Gastroesophageal sphincter (tissue), 4 donors: ENCODE measurements at places on chromosomes 11 and 22. TPM values are rescaled to one million over a fixed set of nuclear protein-coding genes. Genes with fewer than 3 reads are reported as not detected.

DNA sequence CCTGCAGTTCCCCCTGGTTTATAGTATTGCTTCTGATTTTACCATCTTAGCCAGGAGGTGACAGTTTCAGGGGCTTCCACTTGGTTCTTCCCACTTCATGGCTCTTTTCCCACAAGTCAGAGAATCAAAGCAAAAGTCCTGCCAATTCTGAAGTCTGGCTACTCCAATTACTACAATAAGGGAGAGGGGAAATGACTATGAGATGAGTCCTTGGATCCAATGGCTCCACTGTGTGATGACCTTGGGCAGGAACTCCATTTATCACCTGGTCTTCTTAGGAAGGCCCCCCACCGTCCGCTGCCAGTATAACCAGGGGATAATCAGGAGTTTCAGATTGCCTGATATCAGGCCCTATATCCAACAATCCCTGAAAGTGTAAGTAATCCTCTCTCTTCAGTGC lies 31.6 kb upstream of the CCND1 start:
- ATAC-seq, result no peak

- ATAC-seq, result no peak
Observed at GRCh38 chr11:124752471-124753102, 532 bp upstream of the VSIG2 start.

DNA sequence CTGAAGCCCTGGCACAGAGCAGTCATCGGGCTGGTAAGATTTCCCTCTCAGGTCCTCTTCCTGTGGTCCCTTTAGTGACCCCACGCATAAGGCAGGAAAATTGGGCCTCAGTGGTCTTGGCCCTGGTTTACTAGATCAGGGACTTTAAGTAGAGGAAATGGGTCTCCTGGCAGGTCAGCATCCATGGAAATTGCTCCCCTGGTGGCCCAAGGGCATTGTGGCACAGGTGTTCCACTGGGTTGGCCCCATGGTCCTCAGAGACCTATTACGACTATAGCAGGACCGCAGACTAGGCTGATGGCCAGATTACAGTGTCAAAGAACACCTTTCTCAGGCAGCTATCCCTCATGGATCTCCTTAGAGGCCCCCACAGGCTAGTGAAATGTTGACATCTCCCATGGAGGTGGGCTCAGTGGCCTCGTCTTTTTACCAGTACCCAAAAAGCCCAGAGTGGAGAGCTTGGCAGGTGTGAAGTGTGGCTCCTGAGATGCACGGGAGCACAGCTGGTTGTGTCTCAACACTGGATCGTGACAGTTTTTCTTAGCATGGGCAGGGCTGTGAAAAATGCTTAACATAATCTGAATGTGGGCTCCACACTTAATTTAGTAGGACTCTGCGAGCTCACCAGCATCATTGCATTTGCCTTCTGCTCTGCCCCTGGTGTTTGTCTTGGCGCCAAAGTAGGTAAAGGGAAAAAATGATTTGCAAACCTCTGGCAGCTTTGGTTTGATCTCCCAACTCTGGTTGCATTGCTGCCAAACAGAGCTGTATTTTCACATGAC lies 74.2 kb downstream of the ZBTB16 start:
- no peak for ATAC-seq

- ATAC-seq, result no peak
Observed at GRCh38 chr22:32628628-32629572, 154.3 kb downstream of the FBXO7 start.

GRCh38 chr11:1109918-1110705 lies 35.4 kb downstream of the MUC2 start:
- no peak for ATAC-seq

GRCh38 chr11:63610604-63611394 lies 3.4 kb downstream of the PLAAT3 start:
- no peak for ATAC-seq

- ATAC-seq, result no peak
Observed at GRCh38 chr22:36541831-36542411, 13.0 kb upstream of the EIF3D start.

- ATAC-seq, result no peak
Observed at GRCh38 chr11:123265951-123266350, 70.9 kb upstream of the CLMP start.

DNA sequence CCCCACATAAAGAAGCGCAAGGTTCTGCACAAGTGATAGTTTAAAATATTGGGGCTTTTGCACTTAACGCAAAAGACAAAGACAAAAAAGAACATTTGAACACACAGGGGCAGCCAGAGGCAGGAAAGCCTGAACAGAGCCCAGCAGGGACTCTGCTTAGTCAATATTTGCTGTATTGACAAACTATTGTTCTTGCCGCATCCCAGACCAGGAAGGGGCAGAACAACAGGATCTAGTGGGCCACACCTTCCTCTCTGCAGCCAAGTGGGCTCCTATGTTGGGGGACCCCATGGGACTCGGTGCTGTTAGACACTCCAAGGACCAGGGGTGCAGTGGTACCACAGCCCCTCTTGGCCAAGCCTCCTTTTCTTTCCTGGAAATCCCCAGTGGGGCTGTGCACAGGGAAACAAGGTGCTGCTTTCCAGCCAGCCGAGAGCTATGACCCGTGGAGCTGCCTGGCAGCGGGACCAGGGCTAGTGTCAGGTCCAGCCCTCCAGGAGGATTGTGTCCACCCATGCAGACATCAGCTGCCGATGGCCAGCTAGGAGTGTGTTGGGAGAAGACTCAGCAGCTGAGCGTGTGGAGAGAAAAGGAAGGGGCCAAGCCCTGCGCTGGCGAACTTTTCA lies 43.3 kb upstream of the ANO1 start:
- no peak for ATAC-seq

GRCh38 chr22:23891726-23892125 lies 2.5 kb upstream of the MIF start:
- no peak for ATAC-seq

- no peak for ATAC-seq
Observed at GRCh38 chr11:62919898-62920640, 1.1 kb downstream of the CHRM1 start.

- ATAC-seq, result no peak
Observed at GRCh38 chr11:68843052-68843561, 1.4 kb upstream of the CPT1A start.

DNA sequence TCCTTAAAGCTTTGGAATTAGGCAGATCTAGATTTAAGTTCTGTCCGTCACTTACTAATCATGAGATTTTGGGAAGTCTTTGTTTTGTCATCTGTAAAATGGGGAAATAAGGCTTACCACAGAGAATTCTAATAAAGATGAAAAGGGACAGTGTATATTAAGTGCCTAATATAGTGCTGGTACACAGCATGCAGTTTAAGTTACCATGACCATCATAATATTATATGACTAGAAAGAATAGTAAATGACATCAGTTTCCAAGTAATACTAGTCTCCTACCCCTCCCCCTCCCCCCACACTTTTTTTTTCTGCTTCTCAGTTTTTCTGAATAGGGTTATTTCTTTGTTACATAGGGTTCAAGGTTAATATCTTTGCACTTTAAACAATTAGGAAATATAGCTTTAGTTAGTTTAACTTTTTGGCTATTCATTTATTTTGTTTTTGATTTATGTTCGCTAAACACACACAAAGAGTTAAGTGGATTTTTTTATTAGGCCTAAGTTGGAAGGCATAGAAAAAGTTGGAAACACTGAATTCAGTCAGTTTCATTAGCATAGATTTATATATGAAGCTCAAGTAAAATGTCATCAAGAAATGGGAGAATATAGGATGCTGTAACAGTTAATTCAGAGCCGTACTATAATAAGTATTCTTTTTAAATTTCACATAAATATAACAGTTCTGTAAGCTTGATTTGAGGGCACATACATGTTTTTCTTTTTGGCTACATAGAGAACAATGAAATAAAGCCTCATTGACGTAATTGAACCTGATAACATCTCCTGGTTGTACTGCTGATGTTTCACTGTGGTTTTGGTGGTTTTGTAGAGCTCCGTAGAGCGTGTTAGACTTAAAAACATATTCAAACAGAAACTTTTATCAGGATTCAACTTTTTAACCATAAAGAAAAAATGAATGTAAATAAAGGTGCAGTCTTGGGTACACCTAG lies 121.2 kb downstream of the PDE3B start:
- no peak for ATAC-seq

GRCh38 chr11:17432002-17432401 lies 43.5 kb upstream of the KCNJ11 start:
- ATAC-seq, result no peak

GRCh38 chr11:45048870-45049691 lies 97.4 kb upstream of the PRDM11 start:
- ATAC-seq, result no peak

The CST6 gene
- total RNA-seq, result not detected

The ILK gene
- total RNA-seq, result 395 TPM

The C1QTNF4 gene
- total RNA-seq, result 2.3 TPM

The IRF7 gene
- 25.4 TPM for total RNA-seq

The CASP5 gene
- total RNA-seq, result not detected

The OR4D11 gene
- total RNA-seq, result not detected

The CDCA5 gene
- 0.78 TPM for total RNA-seq

The TSG101 gene
- total RNA-seq, result 60.1 TPM

The TST gene
- 36.0 TPM for total RNA-seq

The MICAL3 gene
- total RNA-seq, result 50.4 TPM

The MS4A4E gene
- 3.9 TPM for total RNA-seq

The RHOD gene
- 12.4 TPM for total RNA-seq
